Activated CD4-positive, alpha-beta T cell treated with anti-CD3 and anti-CD28 coated beads, Interleukin-2, amount 10 ng/mL, durations not matched to agents 24 days and 14 days (primary cell): ENCODE measurements at places on chromosomes 13 and 19.

DNA sequence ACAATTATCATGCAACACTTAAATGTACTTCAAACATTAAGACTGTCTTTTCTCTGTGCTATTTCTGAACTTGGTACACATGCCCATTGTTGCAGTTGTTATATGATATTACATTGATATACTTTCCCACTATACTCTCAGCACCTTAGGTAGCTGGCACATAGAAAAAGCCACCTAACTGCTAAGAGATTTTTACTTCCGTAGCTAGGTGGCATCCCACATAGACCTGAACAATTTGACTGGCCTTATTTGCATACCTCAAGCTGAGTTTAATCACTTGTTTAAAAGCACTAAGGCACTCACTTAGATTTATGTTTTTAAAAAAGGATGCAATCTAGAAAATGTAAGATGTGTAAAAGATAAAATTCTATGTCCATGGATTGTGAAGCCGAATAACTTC lies 194.2 kb downstream of the POU4F1 start:
- DNase-seq = no peak

DNA sequence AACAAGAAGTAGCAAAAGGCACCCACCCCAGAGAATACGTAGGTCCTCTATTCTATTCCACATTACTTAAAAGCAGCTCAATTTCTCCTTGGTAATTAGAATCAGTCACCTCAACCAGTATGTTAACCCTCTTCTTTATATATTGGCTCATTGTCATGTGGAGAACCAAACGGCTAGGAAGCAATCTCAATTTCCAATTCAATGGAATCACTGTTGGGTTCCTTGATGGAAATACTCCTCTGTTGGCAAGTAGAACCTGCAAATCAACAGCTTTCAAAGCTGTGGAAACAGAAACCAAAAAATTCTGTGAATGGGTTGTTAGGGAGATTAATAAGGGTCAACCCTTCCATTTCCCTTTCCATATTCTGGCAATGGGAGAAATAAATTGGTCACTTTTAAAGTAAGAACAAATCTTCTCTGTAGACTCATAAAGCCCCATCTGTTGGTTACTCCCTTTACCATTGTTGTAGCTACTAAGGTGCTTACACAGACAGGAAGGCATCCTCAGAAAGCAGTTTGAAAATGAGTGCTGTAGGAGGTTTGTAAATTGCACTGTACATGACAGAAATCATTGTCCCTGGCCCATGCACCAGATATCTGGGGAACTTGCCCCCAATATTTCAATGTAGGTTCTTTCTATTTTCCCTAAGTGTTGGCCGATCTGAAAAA lies 138.6 kb upstream of the UFM1 start:
- no peak for DNase-seq

DNA sequence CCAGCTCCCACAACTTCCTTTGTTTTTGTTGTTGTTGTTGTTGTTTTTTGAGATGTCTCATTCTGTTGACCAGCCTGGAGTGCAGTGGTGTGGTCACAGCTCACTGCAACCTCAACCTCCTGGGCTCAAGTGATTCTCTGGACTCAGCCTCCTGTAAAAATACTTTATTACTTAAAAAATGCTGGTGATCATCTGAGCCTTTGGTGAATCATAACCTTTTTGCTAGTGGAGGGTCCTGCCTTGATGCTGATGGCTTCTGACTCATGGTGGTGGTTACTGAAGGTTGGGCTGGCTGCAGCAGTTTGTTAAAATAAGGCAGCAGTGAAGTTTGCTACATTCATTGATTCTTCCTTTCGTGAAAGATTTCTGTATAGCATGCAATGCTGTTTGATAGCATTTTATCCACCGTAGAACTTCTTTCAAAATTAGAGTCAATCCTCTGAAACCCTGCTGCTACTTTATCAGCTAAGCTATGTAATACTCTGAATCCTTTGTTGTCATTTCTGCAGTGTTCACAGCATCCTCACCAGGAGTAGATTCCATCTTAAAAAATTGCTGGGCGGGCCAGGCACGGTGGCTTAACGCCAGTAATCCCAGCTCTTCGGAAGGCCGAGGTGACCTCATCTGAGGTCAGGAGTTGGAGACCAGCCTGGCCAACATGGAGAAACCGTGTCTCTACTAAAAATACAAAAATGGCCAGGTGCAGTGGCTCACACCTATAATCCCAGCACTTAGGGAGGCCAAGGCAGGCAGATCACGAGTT lies 18.0 kb downstream of the ARHGAP35 start:
- no peak for DNase-seq

DNA sequence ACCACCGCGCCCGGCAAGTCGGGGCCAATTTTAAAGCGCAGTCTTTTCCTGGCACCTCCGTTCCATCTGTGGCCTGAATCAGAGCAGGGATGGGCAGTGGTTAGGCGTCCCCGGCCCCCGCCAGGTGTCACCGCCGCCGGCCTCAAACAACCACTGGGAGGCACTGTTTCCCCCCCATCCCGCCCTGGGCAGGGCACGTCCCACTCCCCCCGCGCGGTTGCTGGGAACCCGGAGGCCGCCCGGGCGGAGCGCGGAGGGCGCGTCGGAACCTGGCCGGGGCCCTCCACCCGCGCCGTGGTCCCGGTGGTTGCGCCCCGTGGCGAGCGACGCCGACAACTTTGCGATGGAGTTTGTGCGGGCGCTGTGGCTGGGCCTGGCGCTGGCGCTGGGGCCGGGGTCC lies at the start of gene GRIN3B:
GRIN3B (plus strand) TSS at position 325 of the 400 bp plus-strand sequence; CDS start at position 344, 19 bp downstream.
- peak; percentile 87 for DNase-seq

DNA sequence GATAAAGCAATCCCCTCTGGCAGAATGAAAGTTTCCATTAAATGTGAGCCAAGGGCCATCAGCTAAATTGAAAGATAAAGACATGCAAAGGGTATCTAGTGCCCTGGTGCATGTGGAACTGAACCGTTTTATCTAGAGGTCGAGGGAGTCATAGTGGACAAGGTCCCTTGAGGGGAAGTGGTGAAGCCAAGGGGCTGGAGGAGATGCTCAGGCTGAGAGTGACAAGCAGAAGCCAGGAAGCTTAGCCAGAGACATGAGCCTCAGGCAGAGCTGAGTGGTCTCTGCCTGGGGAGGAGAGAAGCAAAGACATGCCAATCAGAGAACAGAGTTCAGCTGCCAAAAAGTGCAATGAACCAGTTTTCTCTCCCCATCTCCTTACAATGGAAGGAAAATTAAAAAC lies 68.1 kb upstream of the SLC10A2 start:
- DNase-seq = no peak
